Left ventricle myocardium inferior (tissue), 1 donor: ENCODE measurements at places on chromosomes 13 and 19. TPM values are rescaled to one million over a fixed set of nuclear protein-coding genes. Genes with fewer than 3 reads are reported as not detected.
A peak's percentile ranks its signal among the peaks of the same experiment; 100 is the strongest.

DNA sequence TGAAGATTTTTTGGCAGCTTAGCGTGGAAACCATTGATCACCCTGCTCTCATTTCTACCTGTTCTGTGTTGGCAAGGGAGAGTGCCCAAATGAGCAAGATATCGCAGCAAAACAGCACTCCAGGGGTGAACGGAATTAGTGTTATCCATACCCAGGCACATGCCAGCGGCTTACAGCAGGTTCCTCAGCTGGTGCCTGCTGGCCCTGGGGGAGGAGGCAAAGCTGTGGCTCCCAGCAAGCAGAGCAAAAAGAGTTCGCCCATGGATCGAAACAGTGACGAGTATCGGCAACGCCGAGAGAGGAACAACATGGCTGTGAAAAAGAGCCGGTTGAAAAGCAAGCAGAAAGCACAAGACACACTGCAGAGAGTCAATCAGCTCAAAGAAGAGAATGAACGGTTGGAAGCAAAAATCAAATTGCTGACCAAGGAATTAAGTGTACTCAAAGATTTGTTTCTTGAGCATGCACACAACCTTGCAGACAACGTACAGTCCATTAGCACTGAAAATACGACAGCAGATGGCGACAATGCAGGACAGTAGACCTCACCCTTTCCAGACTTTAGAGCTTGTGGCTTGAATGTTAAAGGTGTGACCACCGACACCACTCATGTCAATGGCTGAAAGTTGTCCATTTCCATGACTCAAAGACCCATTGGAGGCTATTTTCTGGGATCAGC, 5.8 kb downstream of the CEBPG start:
- no peak overlapping the region for H3K27ac ChIP-seq
- no peak for DNase-seq
- H3K4me3 ChIP-seq = no peak overlapping the region

DNA sequence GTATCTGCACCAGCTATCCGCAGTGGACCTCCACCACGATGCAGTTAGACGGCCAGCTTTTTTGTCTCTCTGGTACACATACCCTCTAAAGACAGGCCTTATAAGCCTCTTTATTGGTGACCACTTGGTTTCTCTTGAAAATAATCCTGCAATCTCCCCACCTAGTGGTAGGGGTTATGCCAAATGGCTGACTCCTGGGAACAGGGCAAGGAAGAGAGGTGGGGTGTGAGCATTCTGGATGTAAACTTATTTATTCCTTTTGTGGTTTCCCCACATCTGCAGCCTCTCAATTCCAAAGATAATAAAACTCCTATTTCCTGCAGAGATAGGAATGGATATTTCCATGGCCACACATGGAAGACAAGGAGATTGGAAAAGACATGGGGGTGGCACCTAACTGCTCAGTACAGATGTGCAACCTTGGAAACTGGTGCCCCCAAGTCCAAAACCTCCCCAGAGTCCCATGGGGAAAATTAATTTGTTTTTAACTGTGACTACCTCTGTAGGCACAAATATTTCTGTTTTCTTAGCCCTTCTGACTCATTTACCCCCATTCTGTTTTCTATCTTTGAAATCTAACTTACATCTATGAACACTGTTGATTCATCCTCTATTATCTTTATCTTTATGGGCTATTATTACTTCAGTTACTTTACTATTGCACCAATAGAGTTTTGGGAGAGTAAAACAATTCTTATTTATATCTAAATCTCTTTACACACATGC, 112.7 kb upstream of the TSHZ3 start:
- peaks cover 28% of the 10 kb centered on the region for H3K27me3 ChIP-seq
- H3K27ac ChIP-seq = no peak overlapping the region
- H3K36me3 ChIP-seq = no peaks in the 10 kb centered on the region
- no peak overlapping the region for H3K4me3 ChIP-seq
- DNase-seq = no peak
- H3K4me1 ChIP-seq = no peaks in the 10 kb centered on the region

- no peak overlapping the region for H3K27ac ChIP-seq
- H3K27me3 ChIP-seq = no peaks in the 10 kb centered on the region
- DNase-seq = no peak
- H3K4me3 ChIP-seq = no peak overlapping the region
- H3K36me3 ChIP-seq = peaks cover 99% of the 10 kb centered on the region
Measured at GRCh38 chr19:57759096-57759495, 10.4 kb upstream of the ZNF586 start.

DNA sequence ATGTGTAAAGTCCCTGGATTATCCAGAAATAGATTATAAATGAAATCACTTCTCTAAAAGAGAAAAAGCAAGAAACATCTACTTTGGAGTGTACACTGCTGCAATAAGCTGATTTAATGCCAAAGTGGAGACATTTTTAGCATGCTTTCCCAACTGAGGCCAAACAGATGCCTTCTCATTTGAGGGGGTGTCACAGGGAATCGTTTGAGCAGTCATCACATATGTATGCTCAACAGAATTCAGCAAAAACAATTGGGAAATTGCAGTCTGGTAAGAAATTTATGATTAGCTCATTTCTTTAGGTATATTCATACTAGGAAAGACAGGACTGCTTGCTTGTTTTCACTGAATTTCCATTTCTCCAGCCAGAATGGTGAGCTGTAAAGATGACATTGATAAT, 27.3 kb upstream of the TPP2 start:
- no peak for DNase-seq
- no peak overlapping the region for H3K4me3 ChIP-seq
- no peaks in the 10 kb centered on the region for H3K4me1 ChIP-seq
- no peaks in the 10 kb centered on the region for H3K36me3 ChIP-seq
- peaks cover 49% of the 10 kb centered on the region for H3K27me3 ChIP-seq

- peaks cover 14% of the 10 kb centered on the region for H3K36me3 ChIP-seq
- H3K4me1 ChIP-seq = peaks cover 37% of the 10 kb centered on the region
- peak overlapping the region; percentile 95 for H3K27ac ChIP-seq
- H3K4me3 ChIP-seq = peak overlapping the region; percentile 99
- H3K27me3 ChIP-seq = no peaks in the 10 kb centered on the region
Measured at GRCh38 chr19:57239982-57240310, 486 bp upstream of the ZNF805 start.

The IL11 gene
- total RNA-seq = not detected

The KLHL1 gene
- not detected for total RNA-seq
